Brain (organoid and tissue), 16 donors: ENCODE measurements at places on chromosomes 2 and 18. TPM values are rescaled to one million over a fixed set of nuclear protein-coding genes. Genes with fewer than 3 reads are reported as not detected.

Gene SERPINB13
- polyA plus RNA-seq = not detected

Gene LYPD6
- polyA plus RNA-seq = 2.7 TPM

Gene TSPYL6
- not detected for polyA plus RNA-seq

Gene RRM2
- 45.9 TPM for polyA plus RNA-seq

Gene SLC4A3
- polyA plus RNA-seq = 16.6 TPM

Gene EGR4
- polyA plus RNA-seq = 0.83 TPM

Gene UGT1A8
- not detected for polyA plus RNA-seq

Gene GNAL
- polyA plus RNA-seq = 2.7 TPM

Gene SLC9A4
- polyA plus RNA-seq = not detected

Gene ASIC4
- 1.2 TPM for polyA plus RNA-seq

Gene PCARE
- polyA plus RNA-seq = not detected

Gene CTAGE1
- not detected for polyA plus RNA-seq

Gene BCL2
- 8.0 TPM for polyA plus RNA-seq

Gene SRD5A2
- not detected for polyA plus RNA-seq
